Activated CD8-positive, alpha-beta T cell treated with anti-CD3 and anti-CD28 coated beads, Interleukin-2, amount 10 ng/mL, durations not matched to agents 7 days and 5 days (primary cell): ENCODE measurements at places on chromosomes 5 and 9. TPM values are rescaled to one million over a fixed set of nuclear protein-coding genes. Genes with fewer than 3 reads are reported as not detected.

Gene UQCRQ
- 381 TPM for total RNA-seq

Gene FRMPD1
- total RNA-seq, result not detected

Gene GBA2
- 56.4 TPM for total RNA-seq

Gene ECSCR
- total RNA-seq, result not detected

Gene PCDHB12
- total RNA-seq, result not detected

GRCh38 chr5:96193946-96194345 lies 232.3 kb upstream of the ELL2 start:
- H3K36me3 ChIP-seq, result no peaks in the 10 kb centered on the region
- H3K4me1 ChIP-seq, result no peaks in the 10 kb centered on the region
- no peak for DNase-seq
- H3K27ac ChIP-seq, result no peak overlapping the region
- H3K27me3 ChIP-seq, result peaks cover 9% of the 10 kb centered on the region

DNA sequence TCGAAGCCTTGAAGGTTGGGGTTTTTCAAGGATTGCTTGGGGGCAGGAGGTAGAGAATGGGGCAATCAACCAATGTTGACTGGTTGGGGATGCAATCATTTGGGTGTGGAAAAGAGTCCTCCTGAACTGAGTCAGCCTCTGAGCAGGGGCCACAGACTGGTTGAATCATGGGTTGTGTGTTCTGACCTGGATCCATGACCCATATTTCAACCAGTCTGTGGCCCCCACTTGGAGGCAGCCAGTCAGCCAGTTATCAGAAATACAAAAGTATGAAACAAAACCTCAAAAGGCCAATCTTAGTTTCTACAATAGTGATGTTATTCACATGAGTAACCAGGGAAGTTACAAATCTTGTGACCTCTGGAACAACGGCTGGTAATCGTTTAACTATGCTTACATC lies 81.4 kb upstream of the RANBP6 start:
- no peak overlapping the region for H3K4me3 ChIP-seq
- H3K36me3 ChIP-seq, result no peaks in the 10 kb centered on the region
- peaks cover 6% of the 10 kb centered on the region for H3K27me3 ChIP-seq

DNA sequence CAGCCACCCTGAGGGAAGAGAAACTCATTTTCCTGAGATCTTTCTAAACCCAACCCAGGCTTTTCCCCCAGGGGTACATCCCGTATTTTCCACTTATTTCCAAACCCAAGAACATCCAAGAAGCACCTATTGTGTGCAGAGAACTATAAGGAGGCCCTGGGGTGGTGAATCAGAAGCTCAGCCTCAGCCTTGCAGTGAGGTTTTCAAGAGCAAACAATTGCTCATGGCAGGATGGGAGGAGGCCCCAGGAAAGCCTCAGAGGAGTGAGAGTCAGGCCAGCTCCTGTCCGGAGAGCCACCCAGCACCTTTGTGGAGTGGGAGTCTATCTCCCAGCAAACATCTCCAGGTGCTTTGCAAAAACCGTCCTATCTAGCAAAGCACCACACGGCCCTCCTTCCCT lies 19.2 kb downstream of the NIPAL4 start:
- H3K4me1 ChIP-seq, result peaks cover 53% of the 10 kb centered on the region
- peaks cover 75% of the 10 kb centered on the region for H3K36me3 ChIP-seq
- no peak overlapping the region for H3K4me3 ChIP-seq
- peak overlapping the region; percentile 76 for H3K27ac ChIP-seq
- DNase-seq, result no peak
- no peaks in the 10 kb centered on the region for H3K27me3 ChIP-seq

DNA sequence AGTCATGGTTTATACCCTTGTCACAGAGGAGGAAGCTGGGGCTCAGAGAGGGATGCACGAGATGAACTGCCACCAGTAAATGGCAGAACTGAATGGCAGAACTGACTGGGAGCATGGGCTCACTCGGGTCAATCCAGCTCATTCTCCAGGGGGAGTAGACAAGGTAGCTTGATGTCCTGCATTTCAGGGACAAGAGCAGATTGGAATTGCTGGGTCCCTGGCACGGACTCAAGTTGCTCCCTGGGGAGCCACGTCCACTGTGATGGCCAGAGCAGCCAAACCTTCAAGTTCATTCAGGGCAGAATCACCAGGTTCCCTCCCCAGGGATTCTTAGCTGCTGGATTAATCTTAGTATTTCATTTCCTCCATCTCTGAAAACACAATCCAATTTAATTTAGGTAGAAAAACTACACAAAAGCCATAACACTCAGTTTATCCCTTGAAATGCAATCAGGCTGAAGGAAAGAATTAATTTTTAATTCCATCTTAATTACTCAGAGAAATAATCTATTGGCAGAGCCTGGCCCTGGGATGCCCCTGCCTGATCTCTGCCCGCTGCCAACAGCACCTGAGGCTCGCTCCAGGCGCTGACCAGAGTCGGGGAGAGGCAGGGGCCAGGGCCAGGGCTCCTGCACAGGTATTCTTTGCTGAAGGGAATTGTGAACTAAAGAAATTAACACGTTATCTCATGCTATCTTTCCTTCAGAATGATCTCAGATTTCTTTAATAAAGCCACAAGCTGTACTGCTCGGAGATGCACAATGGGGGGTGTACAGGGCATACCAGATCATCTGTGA lies 42.0 kb upstream of the UNC5A start:
- H3K36me3 ChIP-seq, result no peaks in the 10 kb centered on the region
- no peak overlapping the region for H3K4me3 ChIP-seq
- H3K27ac ChIP-seq, result no peak overlapping the region

DNA sequence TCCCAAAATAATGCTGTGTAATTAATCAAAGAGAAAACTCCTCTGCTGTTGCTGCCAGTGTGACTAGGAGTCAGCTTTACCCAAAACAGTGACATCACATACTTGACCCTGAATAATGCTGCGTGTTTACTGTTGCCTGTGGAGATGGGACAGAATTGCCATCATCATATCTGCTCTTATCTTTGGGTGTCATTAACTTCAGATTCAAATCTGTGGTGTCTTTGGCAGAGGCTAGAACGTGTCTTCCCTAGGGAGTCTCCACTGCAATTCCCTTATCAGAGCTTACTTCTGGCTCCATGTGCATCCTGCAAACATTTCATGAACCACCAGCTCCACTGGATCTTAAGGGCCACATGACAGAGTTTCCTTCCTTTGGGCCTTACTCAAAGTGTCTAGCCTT lies 88.9 kb upstream of the MRPS30 start:
- no peaks in the 10 kb centered on the region for H3K36me3 ChIP-seq
- no peaks in the 10 kb centered on the region for H3K27me3 ChIP-seq
- no peak for DNase-seq
- H3K27ac ChIP-seq, result no peak overlapping the region

- peak overlapping the region; percentile 99 for H3K27ac ChIP-seq
- H3K4me3 ChIP-seq, result peak overlapping the region; percentile 79
- DNase-seq, result no peak
These were observed 17.6 kb downstream of the TRIM14 start for GRCh38 chr9:98101416-98101815.

- no peak for DNase-seq
- H3K36me3 ChIP-seq, result no peaks in the 10 kb centered on the region
- no peak overlapping the region for H3K27ac ChIP-seq
These were observed 121.7 kb downstream of the KCNIP1 start for GRCh38 chr5:170625221-170626165.

GRCh38 chr9:79369676-79370075 lies 202.1 kb upstream of the TLE4 start:
- H3K4me1 ChIP-seq, result no peaks in the 10 kb centered on the region
- no peak overlapping the region for H3K27ac ChIP-seq
- DNase-seq, result no peak
- no peak overlapping the region for H3K4me3 ChIP-seq

DNA sequence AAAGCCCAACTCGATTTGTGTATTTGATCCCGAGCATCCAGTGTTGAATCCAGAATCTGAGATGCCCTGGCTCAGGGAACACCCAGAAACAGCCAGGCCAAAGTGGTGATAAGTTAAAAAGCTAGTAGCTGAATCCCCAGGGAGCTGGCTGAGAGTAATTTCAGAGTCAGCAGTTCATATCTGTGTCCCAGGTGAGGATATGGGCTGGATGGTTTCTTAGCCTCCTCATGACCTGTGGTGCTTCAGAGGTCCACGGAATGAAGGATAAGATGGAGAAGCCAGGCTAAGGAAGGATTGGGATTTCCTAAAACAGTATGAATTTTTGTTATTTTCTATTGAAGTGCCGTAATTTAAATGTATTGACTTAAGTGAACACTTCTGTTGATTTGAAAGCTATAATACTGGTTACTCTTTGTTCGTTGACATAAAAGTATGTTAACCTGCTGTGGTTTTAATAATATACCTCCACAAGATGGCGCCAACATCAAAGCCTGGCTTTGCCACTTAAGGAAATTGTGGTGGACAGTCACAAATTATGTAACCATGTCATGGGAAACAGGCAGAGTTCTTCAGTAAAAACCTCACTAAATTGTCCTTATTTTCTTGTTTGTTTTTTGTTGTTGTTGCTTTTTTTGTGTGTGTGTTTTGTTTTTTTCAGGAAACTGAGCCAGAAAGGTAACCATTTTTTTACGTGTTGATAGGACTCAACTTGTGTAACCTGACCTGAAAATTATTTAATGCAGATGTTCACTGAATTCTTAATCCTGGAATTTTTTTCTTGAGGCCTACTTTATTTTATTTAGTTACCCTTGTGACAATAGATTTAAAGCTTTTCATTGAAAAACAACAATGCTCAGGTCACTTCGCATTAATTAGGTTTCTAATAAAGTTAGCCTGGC lies 11.4 kb downstream of the MTAP start:
- no peak overlapping the region for H3K27ac ChIP-seq
- DNase-seq, result peak; percentile 81
- H3K27me3 ChIP-seq, result no peaks in the 10 kb centered on the region
- H3K36me3 ChIP-seq, result peaks cover 43% of the 10 kb centered on the region
- H3K4me3 ChIP-seq, result no peak overlapping the region

- H3K27ac ChIP-seq, result peak overlapping the region; percentile 20
- H3K27me3 ChIP-seq, result no peaks in the 10 kb centered on the region
- no peak overlapping the region for H3K4me3 ChIP-seq
- no peaks in the 10 kb centered on the region for H3K36me3 ChIP-seq
- peaks cover 7% of the 10 kb centered on the region for H3K4me1 ChIP-seq
These were observed 27.3 kb upstream of the TRIM14 start for GRCh38 chr9:98146101-98146991.

- peaks cover 15% of the 10 kb centered on the region for H3K4me1 ChIP-seq
- H3K27ac ChIP-seq, result no peak overlapping the region
- H3K4me3 ChIP-seq, result no peak overlapping the region
- no peak for DNase-seq
- no peaks in the 10 kb centered on the region for H3K27me3 ChIP-seq
These were observed 13.3 kb downstream of the CORO2A start for GRCh38 chr9:98178874-98179850.

GRCh38 chr5:110757118-110757729 lies 18.4 kb downstream of the SLC25A46 start:
- peaks cover 26% of the 10 kb centered on the region for H3K4me1 ChIP-seq
- peaks cover 31% of the 10 kb centered on the region for H3K36me3 ChIP-seq
- no peak overlapping the region for H3K27ac ChIP-seq
- H3K4me3 ChIP-seq, result no peak overlapping the region

DNA sequence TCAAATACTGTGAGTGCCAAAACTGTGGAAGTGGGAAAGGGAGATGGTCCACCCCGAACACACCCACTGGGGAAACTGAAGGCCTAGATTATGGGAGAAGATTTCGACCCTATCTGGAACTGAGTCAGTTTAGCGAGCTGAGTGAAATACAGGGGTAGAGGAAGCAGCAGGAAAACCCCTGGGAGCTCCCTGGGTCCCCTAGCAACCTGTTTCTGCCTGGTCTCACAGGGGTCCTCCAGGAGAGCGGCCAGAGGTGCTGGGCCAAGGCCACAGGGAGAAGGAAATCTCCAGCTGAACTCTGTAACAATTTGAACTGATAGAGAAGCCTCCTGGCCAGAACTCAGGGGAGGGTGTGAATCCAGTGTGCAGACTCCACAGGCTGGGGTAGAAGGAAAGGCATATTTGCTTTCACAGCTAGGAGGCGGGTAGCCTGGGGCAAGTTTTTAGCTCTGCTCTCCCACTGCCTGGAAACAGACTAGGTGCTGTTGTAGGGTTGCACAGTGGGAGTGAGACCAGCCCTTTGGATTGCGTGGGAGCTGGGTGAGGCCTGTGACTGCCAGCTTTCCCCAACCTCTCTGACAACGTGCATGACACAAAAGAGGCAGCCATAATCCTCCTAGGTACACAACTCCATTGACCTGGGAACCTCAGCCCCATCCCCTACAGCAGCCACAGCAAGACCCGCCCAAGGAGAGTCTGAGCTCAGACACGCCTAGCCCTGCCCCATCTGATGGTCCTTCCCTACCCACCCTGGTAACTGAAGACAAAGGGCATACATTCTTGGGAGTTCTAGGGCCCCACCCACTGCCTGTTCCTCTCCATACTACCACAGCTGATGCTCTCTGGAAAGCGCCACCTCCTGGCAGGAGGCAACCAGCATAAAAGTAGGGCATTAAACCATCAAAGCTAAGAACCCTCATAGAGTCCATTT lies 78.8 kb upstream of the GPBP1 start:
- H3K27me3 ChIP-seq, result peaks cover 8% of the 10 kb centered on the region
- H3K36me3 ChIP-seq, result no peaks in the 10 kb centered on the region
- H3K4me3 ChIP-seq, result no peak overlapping the region
- no peaks in the 10 kb centered on the region for H3K4me1 ChIP-seq
- no peak overlapping the region for H3K27ac ChIP-seq

DNA sequence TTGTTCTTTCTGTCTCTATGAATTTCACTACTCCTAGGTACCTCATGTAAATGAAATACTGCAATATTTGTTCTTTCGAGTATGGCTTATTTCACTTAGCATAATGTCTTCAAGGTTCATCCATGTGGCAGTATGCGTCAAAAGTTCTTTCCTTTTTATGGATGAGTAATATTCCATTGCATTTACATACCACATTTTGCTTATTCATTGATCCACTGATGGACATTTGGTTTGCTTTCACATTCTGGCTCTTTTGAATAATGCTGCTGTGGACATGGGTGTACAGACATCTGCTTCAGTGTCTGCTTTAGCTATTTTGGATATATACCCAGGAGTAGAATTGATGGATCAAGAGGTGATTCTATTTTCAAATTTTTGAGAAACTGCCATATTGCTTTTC lies 144.2 kb upstream of the PAPPA start:
- H3K4me3 ChIP-seq, result no peak overlapping the region
- no peak for DNase-seq
- no peaks in the 10 kb centered on the region for H3K36me3 ChIP-seq
- H3K27me3 ChIP-seq, result no peaks in the 10 kb centered on the region
- no peak overlapping the region for H3K27ac ChIP-seq
